ENCODE measurements at places on chromosomes 5 and 9.

DNA sequence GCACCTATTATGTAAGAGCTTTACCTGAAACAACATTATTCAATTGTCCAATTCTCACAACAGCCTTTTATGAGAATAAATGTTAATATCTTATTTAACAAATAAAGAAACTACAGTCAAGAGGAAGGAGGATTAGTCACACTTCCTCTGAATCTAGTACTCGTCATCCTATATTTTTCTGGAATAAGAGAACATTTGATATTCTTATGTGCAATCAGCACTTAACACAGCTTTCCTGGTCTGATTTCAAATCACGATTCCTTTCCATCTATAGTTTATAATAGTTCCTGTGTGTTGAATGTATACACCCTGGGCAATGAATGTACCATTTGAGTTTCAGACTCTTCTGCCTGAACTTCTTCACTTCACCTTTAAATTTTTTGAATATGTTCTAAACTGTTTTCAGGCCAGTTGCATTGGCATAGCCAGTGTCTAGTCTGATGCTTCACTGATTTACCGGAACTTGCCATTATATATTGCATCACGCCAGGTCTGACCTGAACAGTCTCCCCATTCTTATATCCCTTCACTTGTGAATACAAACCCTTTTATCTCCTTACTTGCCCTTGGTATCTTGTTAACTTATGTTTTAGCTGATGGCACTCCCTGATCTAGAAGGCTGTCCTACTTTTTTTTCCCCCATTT is 698.3 kb downstream of the MAT2B start:
- no peak for DNase-seq

GRCh38 chr9:90775657-90776056 is 26.0 kb upstream of the SYK start:
- no peak for DNase-seq

DNA sequence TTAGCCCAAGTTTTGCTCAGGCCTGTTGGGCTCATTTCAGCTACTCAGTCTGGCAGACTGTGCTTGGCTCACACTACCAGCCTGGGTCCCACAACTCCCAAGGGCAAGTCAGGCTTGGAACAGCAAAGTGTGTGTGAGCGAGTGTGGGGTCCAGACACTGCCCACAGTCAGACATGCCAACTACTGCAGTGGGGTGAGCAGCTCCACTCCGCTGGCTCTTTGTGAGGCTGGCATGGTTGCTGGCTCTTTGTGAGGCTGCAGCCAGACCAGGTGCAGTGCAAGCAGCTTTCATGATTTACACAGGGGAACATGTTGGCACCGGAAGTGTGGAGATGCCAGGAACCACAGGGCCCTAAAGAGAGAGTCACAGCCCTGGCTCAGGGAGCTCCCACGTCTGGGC is 606.7 kb upstream of the FAM174A start:
- no peak for DNase-seq

DNA sequence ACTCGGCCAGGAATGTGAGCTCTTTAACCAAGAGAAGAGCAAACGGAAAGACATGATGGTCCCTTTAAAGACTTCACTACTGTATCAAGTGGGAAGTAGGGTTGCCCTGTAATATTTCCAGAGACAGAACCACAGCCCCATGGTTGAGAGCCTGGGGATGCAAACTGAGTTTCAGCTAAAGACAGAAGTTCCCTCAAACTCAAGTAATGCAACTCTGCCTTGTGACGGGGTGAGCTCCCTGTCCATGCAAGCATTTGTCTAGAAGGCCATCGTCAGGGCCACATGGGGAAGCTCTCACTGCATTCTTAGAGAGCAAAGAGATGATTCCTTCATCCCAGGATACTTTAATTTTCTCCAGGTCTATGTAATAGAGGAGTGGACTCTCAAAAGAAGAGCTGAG is 82.8 kb downstream of the INSYN2B start:
- DNase-seq: no peak

DNA sequence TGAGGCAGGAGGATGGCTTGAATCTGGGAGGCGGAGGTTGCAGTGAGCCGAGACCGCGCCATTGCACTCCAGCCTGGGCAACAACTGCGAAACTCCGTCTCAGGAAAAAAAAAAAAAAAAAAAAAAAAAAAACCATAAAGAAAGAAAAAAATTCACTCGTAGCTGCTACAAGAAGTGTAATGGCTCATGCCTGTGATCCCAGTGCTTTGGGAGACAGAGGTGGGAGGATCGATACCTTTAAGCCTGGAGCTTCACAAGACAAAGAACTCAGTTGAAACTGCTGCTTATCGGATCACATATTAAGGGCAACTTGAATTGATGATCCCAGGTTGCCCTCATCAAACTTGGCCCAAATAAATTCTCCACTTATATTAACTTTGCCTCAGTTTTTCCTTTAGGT is 1.0 kb upstream of the ZCCHC7 start:
- DNase-seq: no peak

GRCh38 chr9:27545471-27545870 is 15.9 kb upstream of the MOB3B start:
- peak; percentile 21 for DNase-seq
